Activated T-cell treated with anti-CD3 and anti-CD28 coated beads for 48 hours (primary cell): ENCODE measurements at places on chromosomes 6 and 20.

GRCh38 chr20:63057171-63058117 lies 50.7 kb upstream of the BHLHE23 start:
- no peak for DNase-seq

DNA sequence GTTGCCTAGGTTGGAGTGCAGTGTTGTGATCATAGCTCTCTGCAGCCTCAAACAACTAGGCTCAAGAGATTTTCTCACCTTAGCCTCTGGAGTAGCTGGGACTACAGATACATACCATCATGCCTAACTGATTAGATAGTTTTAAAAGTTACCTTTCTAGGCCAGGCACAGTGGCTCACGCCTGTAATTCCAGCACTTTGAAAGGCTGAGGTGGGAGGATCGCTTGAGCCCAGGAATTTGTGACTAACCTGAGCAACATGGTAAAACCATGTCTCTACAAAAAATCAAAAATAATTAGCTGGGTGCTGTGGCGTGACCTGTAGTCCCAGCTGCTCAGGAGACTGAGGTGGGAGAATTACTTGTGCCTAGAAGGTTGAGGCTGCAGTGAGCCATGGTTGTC lies 41.2 kb downstream of the SLC17A5 start:
- DNase-seq, result no peak

GRCh38 chr6:36357872-36358225 lies 21.2 kb upstream of the BNIP5 start:
- no peak for DNase-seq

DNA sequence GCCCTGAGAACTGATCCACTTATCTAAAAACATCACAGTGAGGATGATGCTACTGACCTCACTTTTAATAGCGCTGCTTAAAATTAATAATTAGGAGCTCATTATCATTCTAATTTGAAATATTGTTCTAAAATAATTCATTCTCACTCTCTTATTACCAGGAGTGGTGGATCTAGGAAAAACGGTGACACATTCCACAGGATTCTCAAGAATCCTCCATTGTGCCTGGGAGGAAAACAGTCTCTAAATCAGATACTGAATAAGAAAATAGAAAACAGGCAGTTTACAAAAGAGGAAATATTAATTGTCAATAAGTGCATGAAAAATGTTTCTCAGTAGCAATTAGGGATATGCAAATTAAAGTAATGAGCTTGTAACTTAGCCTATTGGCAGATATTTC lies 187.4 kb downstream of the TENT5A start:
- DNase-seq, result no peak

GRCh38 chr6:1593286-1593957 lies 16.3 kb upstream of the FOXC1 start:
- no peak for DNase-seq

DNA sequence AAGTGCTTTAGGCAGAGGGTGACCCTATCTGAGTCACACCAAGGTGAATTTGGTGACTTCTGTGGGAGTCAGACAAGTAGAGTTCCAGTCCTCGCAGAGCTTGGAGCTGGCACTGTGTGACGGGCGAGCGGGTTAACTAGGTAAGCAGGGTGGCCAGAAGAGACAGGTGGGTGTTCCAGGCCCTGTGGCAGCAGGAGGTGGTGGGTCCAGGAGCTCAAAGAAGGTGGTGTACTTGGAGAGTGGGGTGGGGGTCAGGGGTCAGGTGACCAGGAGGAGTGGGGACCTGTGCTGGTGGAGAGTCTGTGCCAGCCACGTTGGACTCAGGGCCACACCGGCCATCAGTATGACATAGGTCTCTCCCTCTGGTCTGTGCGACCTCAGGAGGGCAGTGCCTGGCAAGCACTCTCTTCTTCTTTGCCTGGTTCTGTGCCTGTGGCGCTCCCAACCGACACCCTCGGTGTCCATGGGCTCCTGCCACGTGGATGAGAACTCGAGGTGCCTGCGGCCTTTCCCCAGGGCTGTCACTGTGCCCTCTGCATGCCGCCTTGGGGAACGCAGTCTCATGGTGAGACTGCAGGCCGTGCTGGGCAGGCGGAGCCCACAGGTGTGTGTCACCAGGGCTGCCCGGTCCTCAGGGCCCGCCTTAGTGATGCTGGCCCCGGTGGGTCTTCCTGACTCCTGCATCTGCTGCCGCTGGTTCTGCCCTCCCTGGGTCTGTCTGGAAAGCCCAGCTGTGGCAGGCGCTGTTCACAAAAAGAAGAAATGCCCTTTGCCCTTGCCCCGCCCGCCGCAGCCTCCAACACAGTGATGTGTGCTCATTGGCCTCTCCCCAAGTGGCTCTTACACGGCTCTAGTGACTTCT lies 1.6 kb downstream of the MRGBP start:
- no peak for DNase-seq

GRCh38 chr20:53194306-53195290 lies 222.4 kb downstream of the TSHZ2 start:
- no peak for DNase-seq

- DNase-seq, result no peak
These were observed 15.0 kb downstream of the KIAA0319 start for GRCh38 chr6:24630856-24631505.

DNA sequence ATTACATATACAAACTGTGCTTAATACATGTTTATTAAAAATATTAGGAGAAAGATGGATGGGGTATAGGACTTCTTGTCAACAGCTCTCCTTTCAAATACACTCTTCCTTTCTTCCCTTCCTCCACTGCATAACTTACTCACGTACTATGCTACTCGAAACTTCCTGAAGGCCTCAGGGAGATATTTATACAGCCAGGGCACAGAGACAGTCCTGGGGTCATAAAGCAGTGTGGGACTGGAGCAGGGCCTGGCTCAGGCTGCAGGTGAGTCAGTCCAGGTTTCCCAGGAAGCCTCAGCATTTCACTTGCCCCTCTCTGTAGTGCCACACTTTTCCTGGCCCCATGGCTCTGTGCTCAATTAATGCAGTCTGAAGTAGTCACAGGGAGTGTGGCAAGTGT lies 157.0 kb downstream of the UBE3D start:
- DNase-seq, result no peak

GRCh38 chr6:42419490-42420280 lies 32.0 kb downstream of the TRERF1 start:
- DNase-seq, result no peak

DNA sequence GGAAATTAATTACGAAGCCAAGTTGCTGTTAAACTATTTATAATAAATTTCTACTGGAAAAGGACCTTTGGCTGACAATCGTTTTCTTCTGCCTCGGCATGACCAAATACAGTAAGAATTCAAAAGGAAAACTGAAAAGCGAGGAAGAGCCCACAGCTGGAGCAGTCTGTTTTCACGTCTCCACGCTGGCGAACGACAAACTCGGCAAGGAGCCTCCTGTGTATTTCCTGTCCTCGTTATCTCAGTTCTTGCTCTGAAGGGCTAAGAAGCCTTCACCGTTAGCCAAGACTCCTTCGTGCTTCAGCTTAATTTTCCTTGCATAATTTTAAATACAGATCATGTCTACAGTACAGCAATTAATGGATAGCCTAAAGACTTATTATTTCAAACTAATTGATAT lies 214.3 kb upstream of the PLCB4 start:
- no peak for DNase-seq

- DNase-seq, result no peak
These were observed 23.8 kb upstream of the PREX1 start for GRCh38 chr20:48851579-48851978.

GRCh38 chr6:34154668-34155447 lies 9.0 kb upstream of the GRM4 start:
- peak; percentile 71 for DNase-seq

DNA sequence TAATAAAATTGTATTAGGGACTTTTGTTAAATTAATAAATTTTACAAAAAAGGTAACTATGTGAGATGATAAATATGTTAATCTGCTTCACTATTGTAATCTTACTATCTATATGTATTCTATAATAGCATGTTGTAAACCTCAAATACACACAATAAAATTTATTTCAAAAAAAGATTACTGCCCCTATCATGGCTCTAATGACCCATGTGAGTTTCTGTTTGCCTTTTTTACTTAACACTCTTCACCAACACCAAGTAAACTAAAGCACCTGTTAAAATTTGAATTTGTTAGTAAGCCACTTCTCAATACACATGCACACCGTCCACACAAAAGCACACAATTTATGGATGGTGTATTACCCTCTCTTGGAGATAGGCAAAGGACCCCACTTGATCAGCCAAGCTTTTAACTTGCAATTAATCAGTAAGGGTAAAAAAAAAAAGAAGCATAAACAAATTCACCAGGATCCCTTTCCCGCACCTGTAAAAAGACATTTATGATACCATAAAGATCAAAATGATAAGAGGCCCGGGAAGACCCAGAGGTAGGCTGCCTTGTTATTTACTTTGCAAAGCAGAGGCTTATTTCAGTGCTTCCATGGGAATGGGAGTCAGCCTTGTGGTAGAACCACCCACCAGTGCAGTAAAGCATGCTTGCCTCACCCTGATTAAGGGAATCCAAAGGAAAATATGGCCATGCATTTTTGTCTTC lies 28.6 kb upstream of the PKHD1 start:
- DNase-seq, result no peak

- no peak for DNase-seq
These were observed 31.8 kb downstream of the TREML1 start for GRCh38 chr6:41122373-41122772.

DNA sequence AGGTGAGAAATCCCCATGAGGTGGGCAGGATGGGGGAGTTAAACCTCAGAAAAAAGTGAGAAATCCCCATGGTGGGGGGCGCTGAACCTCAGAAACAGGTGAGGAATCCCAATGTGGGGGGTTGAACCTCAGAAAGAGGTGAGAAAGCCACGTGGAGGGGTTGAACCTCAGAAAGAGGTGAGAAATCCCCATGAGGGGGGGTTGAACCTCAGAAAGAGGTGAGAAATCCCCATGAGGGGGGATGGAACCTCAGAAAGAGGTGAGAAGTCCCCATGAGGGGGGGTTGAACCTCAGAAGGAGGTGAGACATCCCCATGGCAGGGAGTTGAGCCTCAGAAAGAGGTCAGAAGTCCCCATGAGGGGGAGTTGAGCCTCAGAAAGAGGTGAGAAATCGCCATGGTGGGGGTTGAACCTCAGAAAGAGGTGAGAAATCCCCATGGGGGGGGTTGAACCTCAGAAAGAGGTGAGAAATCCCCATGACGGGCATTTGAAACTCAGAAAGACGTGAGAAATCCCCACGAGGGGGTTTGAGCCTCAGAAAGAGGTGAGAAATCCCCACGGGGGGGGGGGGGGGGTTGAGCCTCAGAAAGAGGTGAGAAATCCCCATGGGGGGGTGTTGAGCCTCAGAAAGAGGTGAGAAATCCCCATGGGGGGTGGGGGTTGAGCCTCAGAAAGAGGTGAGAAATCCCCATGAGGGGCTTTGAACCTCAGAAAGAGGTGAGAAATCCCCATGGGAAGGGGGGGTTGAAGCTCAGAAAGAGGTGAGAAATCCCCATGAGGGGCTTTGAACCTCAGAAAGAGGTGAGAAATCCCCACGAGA lies 14.3 kb upstream of the GOPC start:
- no peak for DNase-seq

GRCh38 chr20:45971425-45971674 lies 653 bp downstream of the ZNF335 start:
- DNase-seq, result no peak

- DNase-seq, result no peak
These were observed 20.2 kb downstream of the GFOD1 start for GRCh38 chr6:13467216-13467600.

DNA sequence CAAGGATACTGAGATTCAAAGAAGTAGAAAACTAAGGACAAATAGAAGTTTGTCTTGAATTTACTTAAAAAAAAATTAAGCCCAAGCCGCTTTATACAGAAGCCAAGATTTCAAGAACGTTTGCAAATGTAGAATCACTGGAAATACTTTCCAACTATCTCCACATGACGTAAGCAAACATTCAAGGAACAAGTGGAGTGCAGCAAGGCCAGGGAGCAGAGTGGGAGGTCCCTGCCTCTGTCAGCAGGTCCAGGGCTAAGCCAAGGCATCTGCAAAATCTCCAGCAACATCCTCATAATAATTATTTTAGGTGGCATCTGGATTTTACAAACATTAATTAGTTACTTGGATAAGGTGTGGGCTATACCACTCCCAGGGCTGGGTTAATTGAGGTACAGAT lies 60.1 kb upstream of the AKIRIN2 start:
- DNase-seq, result no peak
